Fibroblast of the aortic adventitia (primary cell): ENCODE measurements at places on chromosomes 5 and 9.
A peak's percentile ranks its signal among the peaks of the same experiment; 100 is the strongest.

DNA sequence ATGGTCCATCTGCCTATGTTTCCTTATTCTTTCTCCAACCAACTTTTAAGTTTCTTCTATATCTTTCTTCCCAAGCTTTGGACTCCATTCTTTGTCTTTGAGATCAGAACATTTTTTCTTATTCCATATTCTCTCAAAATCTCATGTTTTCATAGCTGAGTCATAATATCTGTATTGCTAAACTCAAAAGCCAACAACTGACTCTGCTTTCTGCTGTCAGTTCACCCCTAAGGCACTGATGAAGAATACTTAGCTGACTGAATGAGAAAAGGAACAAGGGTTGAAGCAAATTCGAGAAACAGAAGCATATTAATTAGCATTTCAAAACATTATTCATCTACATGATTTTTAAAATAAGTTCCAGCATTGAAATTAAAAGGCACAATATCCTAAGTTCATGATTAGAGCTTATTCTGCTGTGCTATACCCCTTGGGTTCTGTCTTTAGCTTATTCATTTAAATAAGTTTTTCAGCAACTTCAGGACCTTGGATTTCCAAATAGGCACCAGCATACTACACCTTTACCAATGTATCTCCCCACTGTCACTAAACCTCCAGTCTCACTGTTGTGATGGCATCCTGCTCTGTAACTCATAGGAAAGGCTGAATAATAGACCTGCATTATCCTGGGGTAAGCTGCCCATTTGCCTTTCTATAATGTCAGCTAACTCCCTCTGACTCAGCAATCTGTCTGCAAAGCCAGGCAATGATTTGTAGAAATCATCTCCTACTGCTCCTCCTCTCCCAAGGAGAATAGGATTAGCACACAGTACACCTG lies 49.9 kb upstream of the C5orf46 start:
- no peak for DNase-seq

GRCh38 chr5:170143091-170143490 lies 37.4 kb downstream of the FOXI1 start:
- no peak for DNase-seq

DNA sequence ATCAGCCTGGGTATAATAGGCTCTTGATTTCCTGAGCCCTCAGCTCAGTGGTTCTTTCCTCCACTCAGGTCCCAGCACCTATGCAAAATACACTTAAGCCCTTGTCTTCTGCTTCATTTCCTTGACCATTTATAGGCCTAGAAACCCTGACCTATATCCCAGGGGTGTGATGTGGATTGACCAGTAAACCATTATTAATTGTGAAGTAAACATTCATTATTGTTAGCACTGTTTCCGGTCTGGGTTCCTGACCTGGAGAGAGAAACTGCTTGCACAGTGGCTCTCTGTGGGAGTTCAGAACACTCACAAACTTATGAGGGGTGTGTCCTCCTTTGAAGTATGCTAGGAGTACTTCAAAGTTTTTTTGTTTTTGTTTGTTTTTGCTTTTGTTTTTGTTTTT lies 19.6 kb upstream of the TOMM5 start:
- no peak for DNase-seq

- no peak for DNase-seq
Measured at GRCh38 chr5:99025298-99026045, 96.7 kb upstream of the CHD1 start.

- no peak for DNase-seq
Measured at GRCh38 chr5:36660397-36661049, 54.1 kb downstream of the SLC1A3 start.

- DNase-seq: no peak
Measured at GRCh38 chr9:131656356-131657036, 83.4 kb downstream of the RAPGEF1 start.

DNA sequence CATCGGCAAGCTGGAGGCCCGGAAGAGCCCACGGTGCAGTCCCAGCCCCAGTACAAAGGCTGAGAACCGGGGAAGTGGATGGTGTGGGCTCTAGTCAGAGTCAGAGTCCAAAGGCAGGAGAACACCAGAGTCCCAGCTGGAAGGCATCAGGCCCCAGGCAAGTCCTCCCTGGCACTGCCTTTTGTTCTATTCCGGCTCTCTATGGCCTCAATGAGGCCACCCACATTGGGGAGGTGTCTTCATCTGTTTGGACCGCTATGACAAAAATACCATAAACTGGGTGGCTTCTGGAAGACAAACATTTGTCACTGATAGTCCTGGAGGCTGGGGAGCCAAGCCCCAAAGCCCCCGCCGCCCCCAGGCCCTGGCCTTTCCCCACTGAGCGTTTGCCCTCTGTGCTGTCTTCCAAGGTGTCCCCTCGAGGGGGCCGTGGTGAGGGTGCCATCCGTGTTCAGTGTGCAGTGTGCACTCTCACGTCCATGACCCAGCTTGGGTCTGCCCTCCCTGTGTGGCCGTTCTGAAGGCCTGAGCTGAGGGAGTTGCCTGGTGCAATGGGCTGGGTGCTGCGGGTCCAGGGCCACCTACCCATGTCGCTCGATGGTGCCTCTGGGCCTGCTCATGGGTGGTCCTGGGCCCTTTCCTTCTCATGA lies 99.1 kb upstream of the PPP1R26 start:
- no peak for DNase-seq

DNA sequence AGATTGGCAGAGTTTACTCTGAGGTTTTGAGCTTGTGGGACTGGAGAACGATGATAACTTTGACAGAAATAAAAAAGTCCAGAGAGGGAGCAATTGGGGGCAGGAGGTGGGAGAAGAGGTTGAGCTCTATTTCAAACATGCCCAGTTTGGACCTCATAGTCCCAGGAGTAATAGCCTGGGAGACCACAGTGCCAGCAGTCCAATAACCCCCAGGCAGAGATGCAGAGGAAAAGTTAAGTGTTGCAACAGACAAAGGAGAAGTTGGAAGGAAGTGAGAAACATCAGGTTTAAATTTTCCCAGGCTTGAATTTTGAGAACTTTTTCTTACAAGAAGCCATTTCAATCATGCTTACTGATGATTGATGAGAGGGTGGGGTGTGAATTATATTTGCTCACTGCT lies 117.0 kb upstream of the GHR start:
- DNase-seq: peak; percentile 4

- no peak for DNase-seq
Measured at GRCh38 chr5:11383506-11384095, 520.6 kb downstream of the CTNND2 start.

DNA sequence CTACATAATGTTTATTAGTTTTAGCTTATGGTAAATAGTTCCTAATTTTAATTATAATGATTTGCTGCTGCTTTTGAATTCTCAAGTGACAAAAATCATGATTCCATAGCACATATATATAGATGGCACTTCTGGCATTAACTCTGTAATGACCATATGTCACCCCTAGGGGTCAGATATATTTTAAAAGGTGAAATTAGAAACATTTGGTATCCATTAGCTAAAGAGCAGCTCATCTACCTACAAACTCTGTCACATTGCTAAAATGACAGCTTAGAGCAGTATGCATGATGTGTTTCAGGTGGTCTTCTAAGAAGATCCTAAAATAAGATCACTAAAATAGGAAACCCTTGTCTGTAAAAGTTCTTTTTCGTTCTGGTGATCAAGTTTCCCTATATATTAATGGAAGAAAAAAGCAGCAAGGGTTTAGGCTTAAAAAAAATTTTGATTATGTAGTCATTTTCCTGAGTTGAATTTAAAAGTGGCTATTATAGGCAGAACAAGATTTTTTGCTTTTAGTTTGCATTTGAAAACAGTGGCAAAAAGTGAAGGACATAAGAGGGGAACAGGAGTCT lies 157.7 kb upstream of the POU5F2 start:
- DNase-seq: no peak

GRCh38 chr9:134330590-134330989 lies 4.3 kb downstream of the RXRA start:
- no peak for DNase-seq

DNA sequence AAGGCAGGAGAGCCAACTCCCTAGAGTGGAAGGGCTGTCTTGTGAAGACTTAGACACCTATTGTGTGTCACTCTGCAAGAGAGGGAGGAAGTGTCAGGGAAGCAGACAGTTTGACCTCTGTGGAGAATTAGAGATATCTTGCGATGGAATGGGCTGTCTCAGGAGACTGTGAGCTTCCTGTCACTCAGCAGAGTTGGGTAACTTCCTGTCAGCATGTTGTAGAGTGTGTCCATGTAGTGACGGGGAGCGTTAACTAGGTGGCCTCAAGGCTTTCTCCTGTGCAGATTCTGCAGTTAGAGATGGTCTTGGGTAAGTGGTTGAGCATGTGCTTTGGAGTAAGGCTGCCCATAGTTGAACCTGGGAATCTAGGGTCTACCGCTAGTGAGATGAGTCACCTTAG lies 136.5 kb downstream of the KIF4B start:
- no peak for DNase-seq

- DNase-seq: no peak
Measured at GRCh38 chr9:133463234-133463863, 3.6 kb downstream of the CACFD1 start.
